G401 (cell line): ENCODE measurements at places on chromosomes 6 and 20. TPM values are rescaled to one million over a fixed set of nuclear protein-coding genes. Genes with fewer than 3 reads are reported as not detected.

- DNase-seq, result no peak
These were observed 373.4 kb upstream of the SYNCRIP start for GRCh38 chr6:86016077-86016476.

- no peak for DNase-seq
These were observed 468.5 kb downstream of the KIF16B start for GRCh38 chr20:16104783-16105182.

The NKX2-2 gene
- total RNA-seq, result not detected in 2 replicates

GRCh38 chr6:72769459-72770125, 147.7 kb downstream of the KCNQ5 start:
- DNase-seq, result no peak

The CEP57L1 gene
- total RNA-seq, result 31.6 and 43.4 TPM in 2 replicates

DNA sequence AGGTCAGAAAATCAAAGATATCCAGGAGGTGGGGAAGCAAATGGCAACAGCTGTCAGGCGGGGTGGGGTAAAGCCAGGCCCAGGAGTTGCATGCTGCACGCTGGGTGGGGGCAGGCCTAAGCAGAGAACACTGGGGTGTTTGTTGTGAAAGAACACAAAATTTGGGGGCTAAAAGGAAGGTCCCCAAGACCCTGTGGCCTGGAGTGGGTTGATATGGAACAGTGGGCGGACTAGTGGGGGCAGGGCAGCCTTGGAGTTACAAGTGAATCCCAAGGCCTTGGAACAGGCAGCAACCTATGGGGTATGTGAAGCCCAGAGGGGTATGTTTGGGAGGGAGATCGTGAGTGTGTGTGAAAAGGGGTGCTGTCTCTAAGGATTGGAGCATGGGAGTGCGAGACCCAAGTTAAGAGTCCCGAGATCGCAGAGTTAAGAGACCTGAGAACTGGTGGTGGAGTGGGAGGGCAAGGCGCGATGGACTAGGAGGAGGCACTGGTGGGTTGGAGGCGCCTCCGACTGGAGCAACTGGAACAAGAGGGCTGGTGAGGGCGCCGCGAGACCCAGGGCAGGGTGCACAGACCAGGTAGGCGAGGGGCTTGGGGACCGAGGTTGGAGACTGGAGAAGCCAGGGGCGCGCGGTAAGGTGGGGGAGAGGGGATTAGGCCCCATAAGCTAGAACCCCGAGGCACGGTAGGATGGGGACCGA, 658 bp downstream of the CUL7 start:
- no peak for DNase-seq

GRCh38 chr20:43800186-43800585, 73.4 kb upstream of the GTSF1L start:
- DNase-seq, result no peak

DNA sequence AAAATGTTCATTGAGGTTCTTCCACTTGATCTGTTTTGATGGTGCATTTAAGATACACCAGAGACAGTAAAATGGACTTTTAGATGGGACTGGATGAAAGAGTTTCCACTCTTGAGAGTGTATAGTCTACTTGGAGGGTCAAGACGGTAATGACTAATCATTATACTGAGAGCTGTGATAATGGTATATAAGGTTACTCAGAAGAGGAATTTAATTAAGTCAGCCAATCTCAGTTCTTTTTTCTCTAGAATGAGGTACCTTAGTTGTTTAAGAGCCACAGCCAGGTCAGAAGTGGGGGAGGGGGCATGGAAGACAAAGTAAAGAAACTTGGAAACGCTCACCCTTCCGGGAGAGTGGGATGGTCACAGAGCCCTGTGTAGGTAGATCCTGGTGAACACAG, 123.9 kb downstream of the MAP3K4 start:
- DNase-seq, result no peak

DNA sequence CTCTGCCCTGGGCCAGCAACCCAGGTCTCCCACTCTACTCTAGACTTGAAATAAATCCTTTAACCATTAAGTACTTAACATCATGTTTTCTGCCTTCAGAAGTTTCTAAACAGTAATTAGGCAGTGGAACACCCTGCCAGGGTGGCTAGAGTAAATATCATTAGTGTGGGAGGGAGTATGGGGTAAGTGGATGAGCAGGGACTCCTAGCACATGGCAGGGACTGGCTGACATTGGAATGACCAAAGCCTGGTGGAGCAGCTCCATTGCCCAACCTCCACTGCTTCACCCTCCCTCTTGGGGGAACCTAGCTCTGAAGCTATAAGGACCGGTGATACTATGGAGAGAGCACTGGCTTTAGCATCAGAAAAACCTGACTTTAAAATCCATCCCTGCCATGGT, 167.1 kb downstream of the MAFB start:
- DNase-seq, result no peak

DNA sequence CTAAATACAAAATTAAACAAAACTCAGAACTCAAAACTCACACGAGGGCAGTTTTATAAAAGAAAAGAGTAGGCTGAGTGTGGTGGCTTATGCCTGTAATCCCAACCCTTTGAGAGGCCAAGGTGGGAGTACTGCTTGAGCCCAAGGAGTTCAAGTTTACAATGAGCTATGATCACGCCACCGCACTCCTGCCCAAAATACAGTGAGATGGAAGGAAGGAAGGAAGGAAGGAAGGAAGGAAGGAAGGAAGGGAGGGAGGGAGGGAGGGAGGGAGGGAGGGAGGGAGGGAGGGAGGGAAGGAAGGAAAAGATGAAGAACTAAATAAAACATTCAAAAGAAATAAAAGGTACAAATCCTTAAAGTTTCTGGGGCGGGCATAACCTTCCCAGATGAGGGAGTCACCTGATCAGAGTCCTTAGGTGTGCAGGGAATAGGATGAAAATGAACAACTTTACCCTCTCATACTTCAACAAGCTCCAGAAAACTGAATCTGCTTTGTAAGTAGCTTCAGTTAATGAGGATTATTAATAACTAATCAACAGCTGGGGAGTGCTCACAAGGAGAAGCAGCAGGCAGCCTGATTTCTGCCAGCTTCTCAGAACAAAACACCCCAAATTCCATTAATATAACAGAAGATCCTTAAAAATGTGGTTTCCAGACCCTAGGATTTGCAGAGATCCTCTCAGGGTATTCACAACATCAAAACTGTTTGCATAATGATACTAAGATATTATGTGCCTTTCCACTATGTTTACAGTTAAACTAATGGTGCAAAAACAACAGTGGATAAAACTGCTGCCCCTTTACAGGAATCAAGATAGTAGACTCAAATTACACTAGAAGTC, 21.8 kb downstream of the LMBRD1 start:
- no peak for DNase-seq

The ANKRD6 gene
- 12.1 and 22.1 TPM in 2 replicates for total RNA-seq

The PAK5 gene
- not detected in 2 replicates for total RNA-seq

GRCh38 chr6:156060013-156060412, 604.4 kb upstream of the NOX3 start:
- no peak for DNase-seq

DNA sequence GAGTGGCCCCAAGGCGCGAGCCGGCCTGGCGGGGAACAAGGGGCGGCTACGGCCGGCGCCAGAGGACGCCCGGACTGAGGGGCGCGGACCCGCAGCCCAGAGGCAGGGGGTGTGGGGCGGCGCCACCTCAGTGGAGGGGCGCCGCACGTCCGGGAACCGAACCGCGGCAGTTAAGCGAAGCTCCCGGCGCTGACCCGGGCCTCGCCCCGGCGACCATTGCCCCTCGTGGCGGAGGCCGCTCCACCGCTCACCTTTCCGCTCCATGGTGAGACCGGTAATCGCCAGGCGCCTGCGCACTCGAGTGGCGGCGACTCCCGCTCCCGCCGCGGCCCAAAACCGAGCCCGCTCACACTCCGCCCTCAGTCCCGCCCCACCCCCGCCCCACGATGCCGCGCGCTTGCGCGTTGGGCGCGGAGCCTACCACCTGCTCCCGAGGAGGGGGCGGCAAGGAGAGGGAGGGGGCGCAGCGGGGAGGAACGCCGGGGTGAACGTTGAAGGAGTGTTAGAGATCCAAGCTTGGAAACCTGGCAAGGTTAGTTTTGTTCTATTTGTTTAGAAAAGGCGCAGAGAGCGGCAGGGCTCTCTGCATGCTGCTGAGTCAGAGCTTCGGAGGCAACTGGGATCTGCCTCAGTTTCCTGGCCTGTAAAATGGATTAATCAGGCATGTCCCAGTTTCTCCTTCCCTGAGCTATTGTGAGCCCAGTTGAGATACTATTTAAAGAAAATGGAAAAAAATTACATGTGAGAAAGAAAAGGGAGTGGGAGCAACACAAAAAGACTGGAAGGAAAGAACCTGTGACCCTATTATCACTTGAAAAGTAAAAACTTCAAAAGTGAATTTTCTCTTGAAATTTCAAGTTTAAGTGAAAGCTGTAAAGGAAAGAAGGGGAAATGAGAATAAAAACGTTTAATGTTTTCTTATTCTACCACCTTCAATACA, at the start of gene SRPK1:
Gene SRPK1, minus strand, starts transcription at position 306 of the 940 bp plus-strand sequence. Its CDS starts 42 bp downstream, at position 264.
- peak; percentile 90 for DNase-seq

- DNase-seq, result no peak
These were observed 130.4 kb downstream of the OLIG3 start for GRCh38 chr6:137363805-137364138.

GRCh38 chr6:22411376-22412105, 114.7 kb upstream of the PRL start:
- DNase-seq, result no peak

- peak; percentile 19 for DNase-seq
These were observed 78.5 kb upstream of the TRDN start for GRCh38 chr6:123715006-123715863.

The LY6G5B gene
- total RNA-seq, result 2.0 TPM in 1 of 2 replicates, not detected in the other

The ELOVL2 gene
- total RNA-seq, result 4.6 and 6.6 TPM in 2 replicates

DNA sequence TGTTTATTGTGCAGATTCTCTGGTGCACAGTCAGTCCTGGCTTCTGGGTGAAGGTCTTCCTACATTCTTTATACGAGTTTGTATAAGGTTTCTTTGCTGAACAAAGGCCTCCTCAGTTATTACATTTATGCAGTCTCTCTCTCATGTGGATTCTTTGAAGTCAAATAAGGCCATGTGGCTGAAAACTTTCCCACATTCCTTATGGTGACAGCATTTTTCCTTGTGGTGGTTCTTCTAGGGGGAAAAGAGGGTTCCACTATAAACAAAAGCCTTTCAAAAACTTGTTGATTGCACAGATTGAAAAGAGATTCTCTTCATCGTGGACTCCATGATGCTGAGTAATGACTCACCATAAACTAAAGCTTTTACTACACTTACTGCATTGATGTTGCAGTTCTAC, 19.2 kb downstream of the ZSCAN12 start:
- DNase-seq, result no peak

The RAB44 gene
- 0.06 TPM in 1 of 2 replicates, not detected in the other for total RNA-seq

DNA sequence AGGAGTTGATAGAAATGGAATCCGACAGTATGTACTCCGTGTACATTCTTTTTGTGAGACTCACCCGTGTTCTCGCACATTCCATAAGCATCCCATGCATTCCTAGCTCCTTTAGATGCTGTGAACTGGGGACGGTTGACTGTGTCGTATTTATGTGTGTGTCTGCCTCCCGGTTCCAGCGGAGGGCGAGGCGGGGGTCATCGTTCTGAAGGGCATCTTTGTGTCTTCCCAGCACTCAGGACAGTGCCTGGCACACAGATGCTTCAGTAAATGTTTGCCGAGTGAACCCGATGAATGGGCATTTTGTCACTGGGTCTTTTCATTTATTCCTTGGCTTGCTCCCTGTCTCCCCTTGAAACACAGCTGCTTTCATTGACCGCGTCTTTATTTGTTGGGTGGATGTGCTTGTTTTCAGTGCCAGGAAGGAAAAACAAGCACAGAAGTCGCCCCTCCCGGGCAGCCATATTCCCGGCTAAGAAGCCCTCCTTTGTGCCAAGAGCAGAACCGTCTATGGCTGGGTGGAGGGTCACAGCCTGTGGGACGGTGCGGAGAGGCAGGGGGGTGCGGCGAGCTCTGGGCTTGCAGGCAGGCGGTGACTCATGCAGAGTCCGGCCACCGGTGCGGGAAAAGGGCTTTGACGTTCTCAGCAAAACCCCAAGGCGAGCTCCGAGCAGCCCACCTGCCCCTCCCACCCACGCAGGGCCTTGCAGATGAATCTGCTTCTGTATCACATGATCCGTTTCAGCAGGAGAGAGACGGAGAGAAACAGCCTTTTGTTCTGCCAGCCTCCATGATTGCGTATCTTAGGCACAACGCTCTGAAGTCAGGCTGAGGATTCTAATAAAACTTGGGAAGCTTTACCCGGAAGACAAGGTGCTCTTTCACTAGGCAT, 11.2 kb upstream of the PSMG4 start:
- DNase-seq, result peak; percentile 85

GRCh38 chr20:32997431-32997830, 6.8 kb downstream of the SUN5 start:
- no peak for DNase-seq

The MEP1A gene
- not detected in 2 replicates for total RNA-seq

The GGTLC1 gene
- total RNA-seq, result not detected in 2 replicates

The LPIN3 gene
- total RNA-seq, result 10.8 and 14.6 TPM in 2 replicates

DNA sequence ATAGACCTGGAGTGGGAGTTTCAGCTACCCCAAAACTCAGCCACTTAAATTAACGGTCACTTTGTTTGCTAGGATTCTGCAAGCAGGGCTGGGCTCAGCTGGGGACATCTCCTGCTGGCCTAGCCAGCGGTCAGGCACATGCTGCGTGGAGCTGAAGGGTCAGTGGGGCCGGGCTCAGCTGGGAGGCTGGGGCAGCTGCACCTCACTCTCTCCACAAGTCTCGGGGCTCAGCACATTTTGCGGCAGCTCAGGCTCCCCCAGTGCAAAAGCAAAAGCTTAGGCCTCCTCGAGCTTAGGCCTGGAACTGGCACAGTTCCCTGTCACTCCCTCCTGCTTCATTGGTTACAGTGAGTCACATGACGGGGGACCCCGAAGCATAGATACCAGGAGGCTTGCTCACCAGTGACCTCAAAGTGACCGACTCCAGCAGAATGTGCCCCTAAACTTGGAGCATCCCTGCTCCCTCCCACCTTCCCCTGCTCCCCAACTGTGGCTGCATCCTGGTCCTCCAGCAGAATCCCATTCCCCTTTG, 80.6 kb upstream of the CST7 start:
- DNase-seq, result no peak
